Uterus (tissue), 4 donors: ENCODE measurements at places on chromosomes 1 and 21.

DNA sequence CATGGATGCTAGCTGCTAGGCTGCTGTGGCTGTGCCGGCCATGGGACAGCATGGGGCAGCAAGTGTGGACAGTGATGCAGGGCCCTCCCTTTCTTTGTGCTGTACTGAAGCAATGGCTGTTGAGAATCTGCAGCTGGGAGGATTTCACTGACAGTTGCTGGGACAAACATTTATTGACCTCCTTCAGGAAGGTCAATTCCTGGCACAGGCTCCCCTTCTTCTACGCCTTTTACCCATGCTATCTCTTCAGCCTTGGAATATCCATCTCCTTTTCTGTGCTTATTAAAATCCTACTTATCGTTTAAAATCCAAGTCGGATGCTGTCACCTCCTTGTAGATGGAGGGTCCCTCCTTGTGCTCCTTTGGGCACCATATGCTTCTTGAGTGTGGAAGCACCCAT is 213.1 kb upstream of the USP24 start:
- no peaks in the 10 kb centered on the region for H3K36me3 ChIP-seq
- no peak overlapping the region for H3K27ac ChIP-seq
- no peak for DNase-seq
- H3K27me3 ChIP-seq: no peaks in the 10 kb centered on the region
- H3K4me1 ChIP-seq: peaks cover 5% of the 10 kb centered on the region

GRCh38 chr1:227780101-227781044 is 35.1 kb upstream of the PRSS38 start:
- H3K4me1 ChIP-seq: peaks cover 4% of the 10 kb centered on the region
- no peaks in the 10 kb centered on the region for H3K36me3 ChIP-seq
- H3K4me3 ChIP-seq: no peak overlapping the region
- no peak overlapping the region for H3K27ac ChIP-seq
- no peak for DNase-seq
- H3K27me3 ChIP-seq: no peaks in the 10 kb centered on the region

DNA sequence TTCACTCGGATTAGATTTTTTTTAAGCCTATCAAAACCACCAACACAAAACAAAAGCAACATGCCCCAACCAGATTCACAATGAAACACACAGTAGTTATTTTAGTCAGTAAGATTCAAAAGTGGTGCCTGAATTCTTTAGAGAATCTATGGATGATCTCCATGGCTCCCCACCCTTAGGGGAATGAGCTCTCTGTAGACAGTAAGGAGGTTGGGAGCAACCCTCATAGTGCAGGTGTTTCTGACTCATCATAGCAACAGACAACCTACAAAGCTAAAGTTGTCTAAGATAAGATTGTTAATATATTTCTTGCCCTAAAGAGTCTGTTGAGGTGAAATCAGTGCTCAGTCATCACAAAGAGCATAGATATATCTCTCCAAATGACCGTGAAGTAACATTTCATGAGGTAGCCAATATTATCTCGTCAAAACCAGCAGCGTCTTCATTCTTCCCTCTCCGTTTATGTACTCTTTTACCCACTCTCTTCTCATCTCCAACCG is 78.3 kb downstream of the ADAMTS1 start:
- no peaks in the 10 kb centered on the region for H3K36me3 ChIP-seq
- no peak overlapping the region for H3K4me3 ChIP-seq
- no peak overlapping the region for H3K27ac ChIP-seq
- no peaks in the 10 kb centered on the region for H3K4me1 ChIP-seq
- H3K27me3 ChIP-seq: no peaks in the 10 kb centered on the region

DNA sequence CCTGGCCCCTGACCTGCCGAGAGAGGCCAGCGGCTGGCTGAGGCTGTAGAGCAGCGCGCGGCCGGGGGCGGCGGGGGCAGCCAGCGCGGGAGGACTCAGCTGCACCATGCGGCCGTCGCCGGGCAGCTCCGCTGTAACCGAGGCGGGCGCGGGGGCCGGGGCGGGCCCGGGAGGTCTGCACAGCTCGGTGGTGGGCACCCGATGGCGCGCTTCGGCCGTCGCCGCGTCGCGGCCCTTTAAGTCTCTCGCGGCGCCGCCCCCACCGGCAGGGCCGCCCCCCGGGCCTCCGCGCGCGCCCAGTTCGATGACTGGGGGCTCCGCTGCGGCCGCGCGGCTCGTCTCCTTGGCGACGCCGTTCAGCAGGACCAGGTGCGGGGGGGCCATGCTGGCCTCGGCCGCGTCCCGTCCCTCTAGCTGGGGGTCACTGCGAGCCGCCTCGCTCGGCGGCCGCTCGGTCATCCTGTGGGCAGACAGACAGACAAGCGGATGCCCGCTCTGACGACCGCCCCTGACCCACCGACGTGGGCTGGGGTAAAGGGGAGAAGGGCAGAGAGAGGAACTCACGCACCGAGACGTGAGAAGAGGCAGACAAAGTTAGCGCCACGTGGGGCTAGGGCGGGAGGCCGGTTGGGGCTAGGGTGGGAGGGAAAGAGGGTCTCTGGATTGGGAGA is 6.5 kb downstream of the TAL1 start:
- peak overlapping the region; percentile 57 for H3K27ac ChIP-seq
- H3K4me1 ChIP-seq: no peaks in the 10 kb centered on the region
- no peaks in the 10 kb centered on the region for H3K36me3 ChIP-seq

- H3K36me3 ChIP-seq: no peaks in the 10 kb centered on the region
- DNase-seq: no peak
- no peak overlapping the region for H3K4me3 ChIP-seq
- H3K27me3 ChIP-seq: no peaks in the 10 kb centered on the region
Measured at GRCh38 chr1:72524021-72524420, 241.7 kb upstream of the NEGR1 start.

DNA sequence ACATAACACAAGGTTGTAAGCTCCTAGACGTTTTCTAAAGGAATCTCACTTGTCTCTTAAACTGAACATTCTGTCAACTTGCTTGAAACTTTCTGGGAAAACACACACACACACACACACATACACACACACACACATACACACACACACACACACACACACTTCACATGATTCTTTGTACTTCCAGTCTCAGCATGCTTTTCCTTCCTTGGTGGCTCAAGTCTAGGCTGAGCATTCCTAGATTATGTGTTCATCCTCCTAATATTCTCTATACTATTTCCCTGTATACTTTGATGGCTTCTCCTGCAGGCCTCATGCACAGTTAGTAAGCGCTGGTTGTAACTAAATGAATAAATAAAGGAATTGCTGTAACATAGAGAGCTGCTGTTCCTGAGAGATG is 372.1 kb downstream of the PTPRC start:
- H3K27me3 ChIP-seq: no peaks in the 10 kb centered on the region
- H3K4me1 ChIP-seq: no peaks in the 10 kb centered on the region
- H3K27ac ChIP-seq: no peak overlapping the region
- no peak for DNase-seq
- no peaks in the 10 kb centered on the region for H3K36me3 ChIP-seq

- no peak overlapping the region for H3K27ac ChIP-seq
- no peak for DNase-seq
- H3K36me3 ChIP-seq: no peaks in the 10 kb centered on the region
- H3K4me1 ChIP-seq: no peaks in the 10 kb centered on the region
- no peak overlapping the region for H3K4me3 ChIP-seq
Measured at GRCh38 chr1:224203243-224204016, 20.4 kb downstream of the DEGS1 start.

GRCh38 chr1:5983361-5984103 is 8.7 kb downstream of the NPHP4 start:
- no peaks in the 10 kb centered on the region for H3K4me1 ChIP-seq

DNA sequence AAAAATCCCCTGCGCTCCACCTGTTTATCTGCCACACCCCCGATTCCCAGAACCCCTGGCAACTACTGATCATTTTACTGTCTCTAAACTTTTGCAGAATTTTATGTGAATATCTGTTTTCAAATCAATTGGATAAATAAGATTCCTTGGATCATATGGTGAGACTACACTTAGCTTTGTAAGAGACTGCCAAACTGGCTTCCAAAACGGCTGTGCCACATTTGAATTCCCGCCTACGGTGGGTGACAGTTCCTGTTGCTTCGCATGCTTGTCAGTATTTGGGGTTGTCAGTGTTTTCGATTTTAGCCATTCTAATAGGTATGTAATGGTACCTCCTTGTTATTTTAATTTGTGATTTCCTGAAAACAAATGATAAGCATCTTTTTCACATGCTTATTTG is 22.7 kb upstream of the FMN2 start:
- no peak overlapping the region for H3K27ac ChIP-seq
- H3K36me3 ChIP-seq: no peaks in the 10 kb centered on the region
- no peak overlapping the region for H3K4me3 ChIP-seq
- DNase-seq: no peak
- H3K27me3 ChIP-seq: no peaks in the 10 kb centered on the region

GRCh38 chr1:14340002-14340785 is 258.3 kb upstream of the KAZN start:
- no peaks in the 10 kb centered on the region for H3K27me3 ChIP-seq
- DNase-seq: no peak
- no peaks in the 10 kb centered on the region for H3K4me1 ChIP-seq
- no peak overlapping the region for H3K4me3 ChIP-seq

DNA sequence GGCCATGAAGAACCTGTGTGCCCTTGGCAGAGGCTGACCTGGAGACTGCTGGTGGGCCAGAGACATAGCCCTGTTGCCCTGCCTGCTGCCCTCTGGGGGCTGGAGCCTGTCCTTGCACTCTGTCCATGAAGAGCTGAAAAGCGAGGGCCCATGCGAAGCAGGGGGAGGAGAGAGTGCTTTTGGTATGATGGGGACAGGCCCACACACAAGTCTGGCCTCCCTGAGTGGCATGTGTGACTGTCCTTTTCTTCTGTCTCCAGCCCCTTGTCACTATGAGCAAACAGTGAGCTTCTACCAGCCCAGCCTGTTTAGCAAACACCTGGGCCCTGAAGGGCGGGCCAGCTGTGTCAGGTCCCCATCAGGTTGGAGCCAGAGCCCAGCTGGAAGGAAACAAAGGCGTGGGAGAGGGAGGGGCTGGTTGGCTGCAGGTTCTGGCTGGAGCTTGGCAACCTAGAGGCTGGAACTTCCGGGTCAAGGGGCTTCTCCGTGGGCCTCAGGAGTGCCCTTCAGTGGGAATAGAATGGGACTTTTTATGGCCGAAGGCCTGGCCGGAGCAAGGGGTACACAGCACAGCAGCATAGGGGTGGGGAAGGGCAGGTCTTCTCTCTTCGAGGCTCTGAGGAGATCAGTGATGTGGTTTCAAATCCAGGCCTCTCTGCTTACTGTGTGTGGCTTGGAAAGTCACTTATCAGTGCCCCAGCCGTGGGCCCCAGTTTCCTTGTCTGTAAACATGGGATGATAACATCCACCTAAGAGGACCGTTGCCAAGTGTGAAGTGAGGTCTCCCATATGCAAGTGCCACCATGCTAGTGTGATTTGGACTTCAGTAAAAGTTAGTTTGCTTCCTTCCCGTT is 14.3 kb downstream of the QSOX1 start:
- H3K27me3 ChIP-seq: no peaks in the 10 kb centered on the region
- H3K27ac ChIP-seq: no peak overlapping the region
- peaks cover 10% of the 10 kb centered on the region for H3K4me1 ChIP-seq
- H3K4me3 ChIP-seq: no peak overlapping the region
- peak; percentile 13 for DNase-seq
- H3K36me3 ChIP-seq: no peaks in the 10 kb centered on the region

DNA sequence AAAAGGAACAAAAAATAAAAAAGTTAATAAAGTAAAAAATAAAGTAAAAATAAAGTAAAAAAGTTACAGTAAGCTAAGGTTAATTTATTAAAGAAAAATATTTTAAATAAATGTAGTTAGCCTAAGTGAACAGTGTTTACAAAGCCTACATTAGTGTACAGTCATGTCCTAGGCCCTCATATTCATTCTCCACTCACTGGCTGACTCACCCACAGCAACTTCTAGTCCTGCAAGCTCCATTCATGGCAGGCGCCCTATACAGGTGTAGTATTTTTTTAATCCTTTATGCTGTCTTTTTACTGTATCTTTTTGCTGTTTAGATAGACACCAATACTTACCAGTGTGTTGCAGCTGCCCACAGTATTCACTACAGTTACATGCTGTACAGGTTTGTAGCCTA is 12.4 kb downstream of the ADAR start:
- H3K27ac ChIP-seq: no peak overlapping the region
- H3K4me3 ChIP-seq: no peak overlapping the region
- H3K36me3 ChIP-seq: no peaks in the 10 kb centered on the region
- no peak for DNase-seq
- peaks cover 6% of the 10 kb centered on the region for H3K4me1 ChIP-seq

- no peak overlapping the region for H3K27ac ChIP-seq
- no peaks in the 10 kb centered on the region for H3K36me3 ChIP-seq
- no peak for DNase-seq
- H3K27me3 ChIP-seq: no peaks in the 10 kb centered on the region
Measured at GRCh38 chr1:8739377-8739776, 78.1 kb downstream of the RERE start.

GRCh38 chr1:212295579-212295978 is 10.4 kb downstream of the PPP2R5A start:
- H3K4me3 ChIP-seq: no peak overlapping the region
- peaks cover 15% of the 10 kb centered on the region for H3K4me1 ChIP-seq
- no peaks in the 10 kb centered on the region for H3K36me3 ChIP-seq
- no peak for DNase-seq
- no peaks in the 10 kb centered on the region for H3K27me3 ChIP-seq
- no peak overlapping the region for H3K27ac ChIP-seq

GRCh38 chr1:164320790-164321731 is 237.9 kb upstream of the PBX1 start:
- no peaks in the 10 kb centered on the region for H3K4me1 ChIP-seq
- peak overlapping the region; percentile 27 for H3K4me3 ChIP-seq
- no peaks in the 10 kb centered on the region for H3K36me3 ChIP-seq

DNA sequence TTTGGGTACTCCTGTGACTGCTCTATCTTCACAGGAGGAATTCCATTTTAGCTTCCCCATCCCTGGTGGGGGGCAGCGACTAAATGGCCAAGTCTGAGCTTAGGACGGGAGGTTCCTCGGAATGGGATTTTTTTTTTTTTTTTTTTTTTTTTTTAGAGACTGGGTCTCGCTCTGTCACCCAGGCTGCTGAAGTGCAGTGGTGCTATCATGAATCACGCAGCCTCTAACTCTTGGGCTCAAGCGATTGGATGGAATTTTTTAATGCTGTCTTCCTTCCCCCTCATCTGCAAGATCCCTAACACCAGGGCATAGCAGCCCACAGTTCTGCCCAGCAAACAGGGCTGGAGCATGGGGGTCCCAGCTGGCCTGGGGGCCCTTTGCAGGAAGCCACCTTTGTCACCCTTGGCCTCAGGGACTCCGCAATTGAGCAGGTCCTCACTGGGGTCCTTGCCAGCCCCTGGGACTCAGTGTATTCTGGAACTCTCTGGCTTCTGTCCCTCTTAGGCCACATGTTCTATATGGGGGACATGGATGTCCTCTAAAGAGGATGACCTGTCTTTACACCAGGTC is 13.1 kb upstream of the EDN2 start:
- no peaks in the 10 kb centered on the region for H3K36me3 ChIP-seq
- H3K4me1 ChIP-seq: no peaks in the 10 kb centered on the region
- H3K27ac ChIP-seq: peak overlapping the region; percentile 98
